ENCODE measurements at places on chromosomes 1 and 21. TPM values are rescaled to one million over a fixed set of nuclear protein-coding genes. Genes with fewer than 3 reads are reported as not detected.

GRCh38 chr1:218705911-218706893, 361.1 kb downstream of the TGFB2 start:
- peak; percentile 93 for DNase-seq

DNA sequence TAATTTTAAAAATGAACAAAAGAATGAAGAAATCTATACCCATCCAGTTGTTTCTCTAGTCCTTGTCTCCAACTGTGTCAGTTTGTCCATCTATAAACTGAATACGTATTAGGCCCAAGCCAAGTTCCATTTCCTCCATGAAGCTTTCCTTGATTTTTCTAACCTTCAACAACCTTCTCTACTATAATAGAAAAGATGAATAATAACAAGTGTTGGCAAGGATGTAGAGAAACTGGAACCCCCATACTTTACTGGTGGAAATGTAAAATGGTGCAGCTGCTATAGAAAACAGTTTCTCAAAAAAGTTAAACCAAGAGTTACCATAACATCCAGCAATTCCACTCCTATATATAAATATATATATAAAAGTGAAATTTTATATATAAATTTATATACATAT, 10.6 kb downstream of the KIAA0319L start:
- no peak for DNase-seq

- DNase-seq = no peak
Observed at GRCh38 chr1:46490406-46490655, 695 bp downstream of the DMBX1 start.

- no peak for DNase-seq
Observed at GRCh38 chr1:58664881-58665280, 35.0 kb downstream of the MYSM1 start.

DNA sequence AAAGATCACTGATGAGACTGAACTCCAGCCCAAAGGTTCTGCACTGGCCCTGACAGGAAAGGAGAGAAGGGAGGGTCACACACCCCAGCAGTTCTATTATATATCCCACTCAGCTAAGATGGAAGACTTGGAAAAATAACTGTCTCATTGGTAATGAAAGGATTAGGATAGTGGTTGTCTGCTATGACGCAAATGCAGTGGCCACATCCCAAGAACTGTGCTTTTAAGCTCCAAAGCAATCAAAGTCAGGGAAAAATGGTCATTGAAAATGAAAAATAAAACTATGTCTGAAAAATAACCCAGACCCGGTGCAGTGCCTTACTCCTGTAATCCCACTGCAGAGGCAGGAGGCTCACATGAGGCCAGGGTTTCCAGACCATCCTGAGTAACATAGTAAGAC, 31.0 kb downstream of the PSMG1 start:
- DNase-seq = no peak

DNA sequence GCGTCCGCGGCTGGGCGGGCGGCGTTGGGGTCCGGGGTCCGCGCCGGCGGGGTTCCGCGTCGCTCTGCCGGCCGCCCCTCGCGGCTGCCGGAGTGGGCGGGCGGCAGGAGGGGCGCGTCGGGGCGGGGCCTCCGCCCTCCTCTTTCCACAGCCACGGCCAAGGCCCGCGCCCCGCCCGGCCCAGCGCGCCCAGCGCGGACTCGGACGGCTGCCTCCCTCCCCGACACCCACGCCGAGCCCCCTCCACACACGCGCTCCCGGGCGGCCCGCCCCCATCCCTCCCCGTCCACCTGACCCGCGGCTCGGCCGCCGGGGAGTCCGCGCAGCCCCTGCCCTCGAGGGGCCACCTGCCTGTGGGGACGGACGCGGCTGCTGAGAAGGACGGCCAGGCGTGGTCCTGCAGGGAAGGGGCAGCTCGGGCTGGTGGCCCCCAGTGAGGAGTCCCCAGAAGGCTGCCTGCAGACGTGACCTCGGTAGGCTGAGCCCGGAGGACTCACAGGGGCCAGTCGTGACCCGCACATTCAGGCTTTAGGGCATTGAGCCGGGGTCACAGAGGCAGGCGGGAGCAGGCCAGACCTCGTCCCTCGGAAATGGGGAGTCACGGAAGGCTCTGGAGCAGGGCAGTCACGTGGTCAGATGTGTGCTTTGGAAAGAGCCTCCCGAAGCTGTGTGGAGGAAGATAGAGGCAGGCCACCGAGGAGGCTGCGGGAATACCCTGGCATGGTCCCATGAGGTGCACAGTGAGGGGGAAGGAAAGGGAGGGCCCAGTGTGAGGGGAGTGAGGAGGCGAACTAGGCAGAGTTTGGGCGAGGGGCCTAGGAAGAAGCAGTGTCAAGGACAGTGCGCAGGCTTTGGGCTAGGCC, at the start of gene COL8A2:
TSS of gene COL8A2 (minus strand) at position 94 of the 863 bp plus-strand sequence. CDS start 24,980 bp downstream, outside the sequence.
- no peak for DNase-seq

PAQR7 gene
- total RNA-seq = 13.1 TPM

DNA sequence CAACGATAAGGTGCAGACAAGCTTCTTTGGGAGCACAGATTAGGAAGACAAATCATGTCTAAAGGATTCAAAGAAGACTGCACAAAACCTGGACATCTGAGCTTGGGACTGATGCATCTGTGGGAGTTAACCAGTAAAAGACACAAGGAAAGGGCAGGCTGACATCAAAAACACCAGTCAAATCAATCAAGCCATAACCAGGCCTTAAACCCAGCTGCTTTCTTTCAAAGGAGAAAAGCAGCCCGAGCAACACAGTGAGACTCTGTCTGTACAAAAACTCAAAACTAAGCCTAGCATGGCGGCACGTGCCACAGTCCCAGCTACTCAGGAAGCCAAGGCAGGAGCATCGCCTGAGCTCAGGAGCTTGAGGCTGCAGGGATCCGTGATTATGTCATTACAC, 411.6 kb downstream of the SMYD3 start:
- no peak for DNase-seq

DNA sequence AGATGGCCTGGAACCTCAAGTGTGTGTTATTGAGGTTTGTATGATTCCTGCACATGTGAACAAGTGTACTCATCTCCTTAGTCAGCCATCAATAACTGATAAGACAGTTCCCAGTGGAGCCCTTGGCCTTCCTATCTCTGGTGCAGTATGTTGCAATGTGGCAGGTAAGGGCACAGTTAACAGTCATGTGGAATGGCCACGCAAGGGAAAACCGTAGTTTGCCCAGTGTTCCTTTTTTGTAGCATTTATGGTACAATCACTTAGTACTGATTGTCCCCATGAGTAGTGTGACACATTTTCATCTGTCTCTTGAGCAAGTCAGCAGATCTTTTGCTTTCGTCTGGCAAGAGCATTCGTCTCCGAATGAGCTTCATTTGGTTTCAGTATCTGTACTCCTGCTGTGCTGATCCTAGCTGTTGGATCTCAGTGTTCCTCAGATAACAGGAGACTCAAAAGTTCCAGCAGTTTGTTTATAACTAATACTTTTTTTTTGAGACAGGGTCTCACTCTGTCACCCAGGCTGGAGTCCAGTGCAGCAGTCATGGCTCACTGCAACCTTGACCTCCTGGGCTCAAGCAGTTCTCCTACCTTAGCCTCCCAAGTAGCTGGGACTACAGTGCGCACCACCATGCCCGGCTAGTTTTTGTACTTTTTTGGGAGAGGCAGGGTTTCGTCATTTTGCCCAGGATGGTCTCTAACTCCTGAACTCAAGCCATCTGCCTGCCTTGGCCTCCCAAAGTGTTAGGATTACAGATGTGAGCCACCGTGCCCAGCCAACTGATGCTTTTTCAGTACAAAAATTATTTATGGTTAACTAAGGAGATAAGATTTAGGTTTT, 8.2 kb downstream of the CTPS1 start:
- DNase-seq = no peak

DNA sequence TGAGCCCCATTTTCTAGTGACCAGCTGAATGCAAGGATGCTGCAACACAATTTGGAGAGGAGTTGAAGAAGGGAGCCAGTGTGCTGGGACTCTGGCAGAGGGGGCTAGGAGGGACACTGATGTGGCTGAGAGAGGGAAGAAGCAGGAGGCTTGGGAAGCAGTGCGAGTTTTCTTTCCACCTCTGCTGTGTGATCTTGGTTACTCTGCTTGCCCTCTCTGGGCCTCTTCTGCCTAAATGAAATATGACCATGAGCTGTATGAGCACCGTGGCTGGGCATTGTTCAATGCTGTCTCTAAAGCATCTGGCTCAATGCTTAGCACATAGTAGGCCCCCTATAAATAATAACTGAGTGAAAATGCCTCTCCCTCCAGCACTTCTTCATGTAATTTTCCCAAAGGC, 65.3 kb upstream of the PAX7 start:
- no peak for DNase-seq

GRCh38 chr21:31220575-31220974, 123.5 kb downstream of the TIAM1 start:
- no peak for DNase-seq

RNF186 gene
- not detected for total RNA-seq

RNU5D-1 gene
- not detected for total RNA-seq

B4GALT3 gene
- 53.7 TPM for total RNA-seq

RSPO1 gene
- 0.15 TPM for total RNA-seq

CFAP141 gene
- not detected for total RNA-seq

GRCh38 chr1:77175230-77175844, 43.9 kb downstream of the PIGK start:
- peak; percentile 32 for DNase-seq

GRCh38 chr1:192358402-192358801, 41.6 kb downstream of the RGS21 start:
- no peak for DNase-seq

GRCh38 chr1:43844114-43844513, 89.5 kb upstream of the ARTN start:
- no peak for DNase-seq

DNA sequence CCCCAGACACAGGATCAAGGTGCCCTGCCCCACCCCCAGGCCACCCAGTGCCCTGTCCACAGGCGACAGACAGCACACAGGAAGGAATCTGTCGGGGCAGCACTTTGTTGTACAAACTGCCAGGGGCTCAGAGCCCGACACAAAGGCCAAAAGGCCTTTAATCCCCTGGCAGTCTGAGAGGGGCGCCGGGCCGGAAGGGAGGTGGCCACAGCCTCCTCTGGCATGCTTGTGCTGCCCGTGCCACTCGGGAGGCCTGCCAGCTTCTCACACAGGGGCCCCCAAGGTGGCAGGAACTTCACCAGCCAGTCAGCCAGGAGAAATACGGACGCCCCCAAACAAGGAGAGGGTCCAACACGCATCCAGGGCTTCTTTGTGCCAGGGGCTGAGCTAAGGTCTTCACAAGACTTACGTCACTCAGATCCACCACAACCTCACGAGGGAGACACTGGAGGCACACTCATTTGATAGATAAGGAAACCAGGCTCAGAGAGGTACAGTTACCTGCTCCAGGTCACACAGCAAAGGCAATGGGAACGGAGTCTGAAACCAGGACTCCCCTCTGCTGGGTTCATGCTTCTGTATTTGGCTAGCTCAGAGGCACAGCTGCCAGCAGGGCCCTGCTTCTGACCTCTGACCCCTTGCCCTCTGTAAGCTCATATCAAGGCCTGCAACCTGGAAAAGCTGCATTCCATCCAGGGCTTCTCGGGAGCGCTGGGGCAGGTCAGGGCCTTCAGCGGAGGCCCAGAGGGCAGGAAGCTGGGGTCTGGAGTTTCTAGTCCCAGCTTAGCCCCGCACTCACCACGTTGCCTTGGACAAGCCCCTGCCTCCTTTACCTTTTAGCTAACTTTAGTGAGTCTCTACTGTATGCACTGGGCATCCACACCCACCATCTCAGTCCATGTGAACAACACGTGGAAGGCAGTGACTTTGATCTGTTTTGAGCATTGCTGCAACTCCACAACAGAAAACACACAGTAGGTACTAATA, 34.8 kb downstream of the HSPG2 start:
- no peak for DNase-seq

GPR61 gene
- not detected for total RNA-seq

- DNase-seq = no peak
Observed at GRCh38 chr1:226684026-226684425, 55.1 kb downstream of the ITPKB start.

DNA sequence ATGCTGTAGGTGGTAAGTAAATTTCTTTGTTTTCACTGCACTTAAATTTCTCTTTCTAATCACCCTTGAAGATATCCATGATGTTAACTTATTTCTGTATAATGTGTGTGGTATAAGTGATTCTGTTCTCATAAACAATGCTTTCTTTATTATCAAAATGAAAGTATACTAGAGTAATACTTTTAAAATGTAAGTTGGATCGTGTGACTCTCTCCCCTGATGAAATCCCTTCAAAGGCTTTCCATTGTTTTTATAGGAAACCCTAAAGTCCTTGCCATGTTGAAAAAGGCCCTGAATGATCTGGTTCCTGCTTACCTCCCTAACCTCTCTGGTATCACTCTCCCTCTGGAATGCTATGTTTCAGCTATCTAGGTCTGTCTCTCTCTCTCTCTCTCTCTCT, 191.1 kb upstream of the LHX8 start:
- no peak for DNase-seq

DNA sequence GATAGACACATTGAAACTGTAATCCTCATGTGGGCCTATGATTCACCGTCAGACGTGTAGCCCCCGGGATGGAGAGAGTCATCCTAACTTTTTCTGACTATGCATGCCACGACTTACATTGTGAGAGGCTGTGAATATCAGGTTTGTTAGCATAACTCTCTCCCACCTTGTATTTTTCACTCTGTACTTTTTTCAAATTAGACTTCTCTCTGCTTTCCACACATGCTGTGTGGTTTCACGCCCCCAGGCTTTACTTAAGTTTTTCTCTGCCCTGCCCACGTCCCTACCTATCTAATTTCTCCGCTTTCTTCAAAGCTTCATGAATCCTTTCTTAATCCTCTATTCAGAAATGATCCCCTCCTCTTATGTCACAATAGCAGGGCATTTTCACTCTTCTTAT, 3.4 kb upstream of the NCAM2 start:
- no peak for DNase-seq

DNA sequence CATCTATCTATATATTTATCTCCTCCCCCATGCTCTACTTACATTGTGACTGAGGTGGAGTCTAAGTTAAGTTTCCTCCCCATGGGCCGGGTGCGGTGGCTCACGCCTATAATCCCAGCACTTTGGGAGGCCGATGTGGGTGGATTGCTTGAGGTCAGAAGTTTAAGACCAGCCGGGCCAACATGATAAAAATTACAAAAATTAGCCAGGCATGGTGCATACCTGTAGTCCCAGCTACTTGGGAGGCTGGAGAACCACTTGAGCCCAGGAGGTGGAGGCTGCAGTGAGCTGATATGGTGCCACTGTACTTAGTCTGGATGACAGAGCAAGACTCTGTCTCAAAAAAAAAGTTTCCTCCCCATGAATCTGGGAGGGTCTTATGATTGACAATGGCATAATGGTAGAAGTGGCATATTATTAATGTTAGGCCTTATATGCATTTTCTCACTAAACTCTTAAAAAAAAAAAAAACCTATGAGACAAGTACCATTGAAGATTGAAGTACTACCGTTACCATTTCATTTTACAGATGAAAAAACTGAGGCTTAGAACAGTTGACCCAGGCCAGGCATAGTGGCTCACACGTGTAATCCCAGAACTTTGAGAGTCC, 11.2 kb downstream of the F11R start:
- no peak for DNase-seq

RNF207 gene
- 61.2 TPM for total RNA-seq

Data from HCT116 (cell line).